Endodermal cell (in vitro differentiated cells): ENCODE measurements at places on chromosomes 7 and 10. TPM values are rescaled to one million over a fixed set of nuclear protein-coding genes. Genes with fewer than 3 reads are reported as not detected.

GRCh38 chr10:31820778-31821369, 107.8 kb downstream of the ARHGAP12 start:
- peaks cover 63% of the 10 kb centered on the region for H3K36me3 ChIP-seq
- H3K27ac ChIP-seq: no peak overlapping the region
- H3K4me1 ChIP-seq: no peaks in the 10 kb centered on the region
- H3K27me3 ChIP-seq: no peaks in the 10 kb centered on the region

- H3K4me3 ChIP-seq: no peak overlapping the region
- H3K36me3 ChIP-seq: no peaks in the 10 kb centered on the region
- no peaks in the 10 kb centered on the region for H3K27me3 ChIP-seq
- H3K4me1 ChIP-seq: no peaks in the 10 kb centered on the region
Observed at GRCh38 chr10:9018195-9019173, 964.0 kb downstream of the GATA3 start.

DNA sequence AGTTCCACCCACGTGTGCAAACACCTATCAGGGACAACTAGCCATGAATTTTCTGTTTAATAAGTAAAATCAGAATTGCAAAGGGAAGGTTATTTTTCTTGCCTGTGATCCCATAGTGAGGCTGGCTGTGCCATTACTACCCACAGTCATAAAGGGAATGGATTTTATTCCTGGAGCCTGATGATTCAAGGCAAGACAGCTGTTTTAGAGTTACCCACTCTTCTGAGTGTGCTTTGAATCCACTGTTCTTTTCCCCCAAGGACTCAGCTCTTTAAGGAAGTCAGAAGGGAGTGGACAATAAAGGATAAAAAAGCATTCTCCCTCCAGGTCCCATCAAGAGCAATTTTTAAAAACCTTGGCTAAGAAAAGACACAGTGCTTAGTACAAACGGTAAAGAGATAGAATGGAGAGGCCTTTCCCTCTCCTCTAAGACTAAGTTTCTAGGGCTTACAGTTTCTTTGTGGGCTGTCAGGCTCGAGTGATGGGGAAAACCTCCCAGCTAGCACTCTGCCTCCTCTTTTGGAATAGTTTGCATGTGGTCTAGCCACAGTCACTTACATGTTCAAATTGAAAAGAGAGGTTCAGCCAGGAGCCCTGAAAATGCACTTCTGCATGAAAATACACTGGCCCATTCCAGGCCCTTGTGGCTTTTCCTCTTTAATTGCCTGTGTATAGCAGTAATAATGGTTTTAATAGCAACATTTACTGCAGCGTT, 5.1 kb upstream of the LRRC4 start:
- no peaks in the 10 kb centered on the region for H3K4me1 ChIP-seq
- H3K27me3 ChIP-seq: peaks cover 19% of the 10 kb centered on the region
- no peak for DNase-seq
- H3K36me3 ChIP-seq: no peaks in the 10 kb centered on the region

GRCh38 chr7:15602236-15602635, 40.4 kb upstream of the AGMO start:
- no peaks in the 10 kb centered on the region for H3K36me3 ChIP-seq
- H3K4me3 ChIP-seq: no peak overlapping the region
- H3K27me3 ChIP-seq: no peaks in the 10 kb centered on the region
- H3K4me1 ChIP-seq: no peaks in the 10 kb centered on the region
- H3K27ac ChIP-seq: no peak overlapping the region

Gene MYL10
- total RNA-seq: not detected in 2 replicates

Gene CALCR
- 15.3 and 16.8 TPM in 2 replicates for total RNA-seq

DNA sequence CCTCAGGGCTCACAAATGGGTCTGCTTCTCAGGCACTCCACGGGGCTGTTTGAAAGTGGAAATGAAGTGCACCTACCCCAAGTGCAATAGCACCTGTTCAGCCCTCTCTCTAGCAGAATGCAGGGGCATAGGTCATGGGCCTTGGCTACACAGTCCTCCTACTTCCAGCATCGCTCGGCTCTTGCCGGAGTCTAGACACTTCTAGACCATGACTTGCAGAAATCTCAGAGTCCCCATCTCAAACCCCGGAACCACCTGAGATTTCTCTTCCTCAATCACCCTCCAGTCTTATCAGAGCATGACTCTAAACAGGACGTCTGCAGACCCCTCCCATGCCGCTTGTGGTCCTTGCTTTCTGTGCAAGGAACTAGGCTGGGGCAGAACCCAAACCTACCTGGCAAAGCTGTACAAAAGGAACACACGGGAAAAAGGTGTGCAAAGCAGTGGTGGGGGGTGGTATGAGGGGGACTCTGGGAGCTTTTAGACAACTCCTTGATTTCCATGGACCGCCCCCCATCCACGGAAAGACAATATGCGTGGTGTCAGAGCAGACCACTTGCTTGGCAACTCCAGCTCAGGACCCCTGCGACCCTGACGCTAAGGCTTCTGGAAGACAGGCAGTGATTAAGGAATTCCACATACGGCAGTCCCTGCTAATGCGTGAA, 13.8 kb downstream of the TMEM273 start:
- H3K27ac ChIP-seq: no peak overlapping the region
- no peaks in the 10 kb centered on the region for H3K4me1 ChIP-seq
- no peaks in the 10 kb centered on the region for H3K36me3 ChIP-seq
- H3K4me3 ChIP-seq: no peak overlapping the region
- H3K27me3 ChIP-seq: no peaks in the 10 kb centered on the region

DNA sequence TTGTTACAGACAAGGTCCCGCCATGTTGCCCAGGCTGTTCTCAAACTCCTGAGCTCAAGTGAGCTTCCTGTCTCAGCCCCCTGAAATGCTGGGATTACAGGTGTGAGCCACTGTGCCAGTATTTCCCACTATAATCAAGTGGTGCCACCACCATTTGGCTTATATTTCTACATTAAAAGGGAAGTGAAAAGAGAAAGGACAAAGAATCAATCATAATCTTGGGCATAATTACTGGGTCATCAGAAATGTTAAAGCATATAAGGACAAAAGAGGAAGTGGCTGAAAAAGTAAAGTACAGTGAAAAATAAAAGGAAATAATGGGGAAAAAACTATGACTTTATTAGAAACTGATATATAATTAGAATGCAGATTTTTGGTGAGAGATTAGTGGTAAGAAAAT, 25.7 kb upstream of the ENTPD1 start:
- H3K27me3 ChIP-seq: no peaks in the 10 kb centered on the region
- no peaks in the 10 kb centered on the region for H3K36me3 ChIP-seq
- H3K4me3 ChIP-seq: peak overlapping the region; percentile 18
- no peak for DNase-seq
- H3K4me1 ChIP-seq: no peaks in the 10 kb centered on the region

DNA sequence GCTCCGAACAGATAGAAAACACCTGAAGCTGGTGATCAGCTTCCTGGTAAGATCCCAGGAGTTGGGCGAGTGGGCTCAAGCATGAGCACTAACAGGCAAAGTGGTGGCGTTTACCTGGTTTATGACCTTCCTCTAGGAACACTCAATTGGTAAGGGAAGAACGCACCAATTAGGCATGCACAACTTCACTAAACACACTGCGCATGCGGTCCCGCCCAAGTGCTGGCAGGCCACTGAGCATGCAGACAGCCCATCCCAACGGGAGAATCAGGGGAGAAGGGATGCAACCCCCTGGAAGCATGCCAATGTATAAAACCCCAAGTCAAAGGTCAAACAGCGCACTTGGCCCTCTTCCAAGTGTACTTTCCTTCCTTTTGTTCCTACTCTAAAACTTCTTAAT, 70.4 kb downstream of the LYZL2 start:
- no peaks in the 10 kb centered on the region for H3K27me3 ChIP-seq
- H3K4me3 ChIP-seq: no peak overlapping the region
- DNase-seq: peak; percentile 51
- H3K27ac ChIP-seq: no peak overlapping the region
- H3K4me1 ChIP-seq: peaks cover 3% of the 10 kb centered on the region
- no peaks in the 10 kb centered on the region for H3K36me3 ChIP-seq

DNA sequence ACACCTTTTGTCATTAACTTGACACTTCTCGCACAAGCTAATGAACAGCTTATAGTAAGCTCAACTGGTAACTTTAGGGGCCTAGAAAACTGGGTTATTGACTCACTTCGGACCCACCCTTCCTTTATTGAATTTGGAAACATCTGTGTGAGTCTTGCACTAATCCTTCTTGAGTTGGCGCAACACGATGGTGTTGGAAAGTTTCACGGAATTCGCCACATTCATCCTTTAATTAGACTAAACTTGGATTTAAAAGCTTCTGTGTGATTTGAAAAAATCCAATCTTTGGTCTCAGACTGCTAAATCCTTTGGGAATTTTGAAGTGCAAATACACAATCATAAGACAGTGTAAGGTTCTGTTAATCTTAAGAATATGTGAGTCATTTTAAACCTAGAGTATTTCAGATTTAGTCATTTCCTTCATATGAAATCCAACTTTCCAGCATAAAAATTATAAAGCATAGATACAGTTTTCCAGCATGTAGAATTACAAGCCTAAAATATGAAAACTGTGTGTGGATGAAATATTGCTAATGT, 15.1 kb downstream of the FZD8 start:
- no peak overlapping the region for H3K4me3 ChIP-seq
- no peak overlapping the region for H3K27ac ChIP-seq

Gene UNCX
- total RNA-seq: not detected in 3 replicates

GRCh38 chr7:117480978-117481377, 1.2 kb downstream of the CFTR start:
- H3K36me3 ChIP-seq: no peaks in the 10 kb centered on the region
- H3K4me3 ChIP-seq: no peak overlapping the region
- H3K27me3 ChIP-seq: peaks cover 48% of the 10 kb centered on the region
- peaks cover 6% of the 10 kb centered on the region for H3K4me1 ChIP-seq

Gene NUTM2E
- 0.35 and 0.63 TPM in 2 replicates for total RNA-seq

DNA sequence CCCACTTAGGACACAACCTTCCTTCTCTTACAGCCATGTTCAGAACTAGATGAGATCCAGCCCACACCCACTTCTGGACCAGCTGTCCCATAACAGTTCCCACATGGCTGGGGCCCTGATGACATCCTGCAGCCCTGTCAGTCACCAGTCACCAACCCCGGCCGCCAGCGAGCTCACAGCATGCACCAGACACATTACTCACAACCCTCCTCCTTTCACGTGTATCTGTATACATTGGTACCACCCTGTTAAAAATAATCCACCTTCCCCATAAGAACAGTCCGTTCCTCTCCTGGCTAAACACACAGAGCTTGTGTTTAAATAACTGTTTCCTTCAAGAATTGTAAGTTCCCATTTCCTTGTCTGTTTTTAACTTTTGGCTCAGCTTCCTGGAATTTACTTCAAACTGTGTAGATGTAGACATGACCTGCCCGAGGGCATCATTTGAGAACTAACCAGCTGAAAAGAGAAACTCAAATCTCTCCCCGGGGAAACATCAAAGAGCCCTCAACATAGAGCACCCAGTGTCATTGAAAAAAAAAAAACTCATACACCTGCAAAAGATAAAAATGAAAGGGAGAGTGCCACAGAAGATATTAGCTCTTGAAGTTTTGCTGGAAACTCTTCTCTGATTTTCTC, 26.0 kb upstream of the PRLHR start:
- no peaks in the 10 kb centered on the region for H3K4me1 ChIP-seq
- no peak overlapping the region for H3K4me3 ChIP-seq
- H3K36me3 ChIP-seq: no peaks in the 10 kb centered on the region
- H3K27me3 ChIP-seq: no peaks in the 10 kb centered on the region
- no peak for DNase-seq

DNA sequence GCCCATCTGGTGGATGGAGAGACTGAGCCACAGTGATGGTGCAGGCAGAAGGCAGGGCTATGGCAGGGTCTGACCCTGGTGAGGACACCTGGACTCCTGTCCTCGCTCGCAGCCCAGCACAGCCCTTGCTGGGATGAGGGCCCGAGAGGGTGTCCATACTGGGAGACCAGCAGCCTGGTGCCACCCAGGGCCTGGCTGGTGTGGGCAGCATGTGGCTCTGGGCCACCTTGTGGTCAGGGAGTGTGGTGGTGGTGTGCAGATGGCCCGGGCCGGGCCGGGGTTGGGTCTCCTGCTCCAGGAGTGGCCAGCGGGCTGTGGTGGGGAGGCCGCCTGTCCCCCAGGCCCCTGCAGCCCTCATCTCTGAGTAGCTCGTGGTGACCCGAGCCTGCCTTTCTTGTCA, 14.9 kb downstream of the ADCY1 start:
- H3K27ac ChIP-seq: no peak overlapping the region
- no peaks in the 10 kb centered on the region for H3K27me3 ChIP-seq
- no peaks in the 10 kb centered on the region for H3K4me1 ChIP-seq
- peak; percentile 62 for DNase-seq
- H3K36me3 ChIP-seq: no peaks in the 10 kb centered on the region
- H3K4me3 ChIP-seq: no peak overlapping the region

DNA sequence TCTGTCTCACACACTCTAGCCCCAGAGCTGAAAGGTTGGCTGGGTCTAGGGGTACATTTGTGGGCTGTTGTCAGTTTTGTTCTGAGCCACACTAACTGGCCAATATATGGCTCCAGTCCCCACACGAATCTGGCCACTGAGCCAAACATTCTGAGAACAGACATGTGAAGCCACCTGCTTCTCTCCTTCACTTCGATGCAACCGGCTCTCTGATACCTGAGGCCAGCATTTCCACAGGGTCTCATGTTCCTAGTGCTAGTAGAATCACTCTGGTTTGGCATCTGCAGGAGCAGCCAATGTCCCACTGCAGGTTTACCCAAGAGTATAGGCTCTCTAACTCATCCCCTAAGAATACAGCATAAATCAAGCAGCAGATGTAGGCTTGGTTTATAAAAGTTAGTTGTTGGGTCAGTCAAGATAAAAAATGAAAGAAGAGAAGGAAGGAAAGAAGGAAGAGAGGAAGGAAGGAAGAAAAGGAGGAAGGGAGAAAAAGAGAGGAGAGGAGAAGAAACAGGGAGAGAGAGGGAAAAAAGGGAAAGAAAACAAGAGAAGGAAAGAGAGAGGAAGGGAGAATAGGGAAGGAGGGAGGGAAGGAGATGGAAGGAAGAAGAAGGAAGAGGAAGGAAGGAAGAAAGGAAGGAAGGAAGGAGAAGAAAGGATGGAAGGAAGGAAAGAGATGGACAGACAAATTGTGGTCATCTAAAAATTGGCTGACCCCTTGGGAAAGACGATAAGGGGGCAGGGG, 75.1 kb downstream of the STRA8 start:
- no peaks in the 10 kb centered on the region for H3K36me3 ChIP-seq
- no peaks in the 10 kb centered on the region for H3K4me1 ChIP-seq
- no peak overlapping the region for H3K4me3 ChIP-seq

Gene KLF14
- total RNA-seq: not detected in 2 replicates

GRCh38 chr7:79786187-79786586, 332.7 kb upstream of the MAGI2 start:
- no peak for DNase-seq
- H3K27me3 ChIP-seq: no peaks in the 10 kb centered on the region
- no peaks in the 10 kb centered on the region for H3K36me3 ChIP-seq
- no peak overlapping the region for H3K4me3 ChIP-seq
- no peak overlapping the region for H3K27ac ChIP-seq

GRCh38 chr7:28180364-28181147, at the start of gene JAZF1:
JAZF1 (minus strand) TSS chr7:28180795.
- H3K4me3 ChIP-seq: peak within 1 kb of the TSS; percentile 78
- H3K4me1 ChIP-seq: peaks cover 12% of the 10 kb centered on the region
- peak; percentile 90 for DNase-seq
- H3K27me3 ChIP-seq: peaks cover 32% of the 10 kb centered on the region
- no peaks in the 10 kb centered on the region for H3K36me3 ChIP-seq

Gene GPR141
- total RNA-seq: 1.3 and 1.9 TPM in 2 replicates
